ENCODE measurements at places on chromosomes 13 and 19.

- DNase-seq = no peak
These were observed 280.0 kb downstream of the SHISA2 start for GRCh38 chr13:25771641-25772478.

DNA sequence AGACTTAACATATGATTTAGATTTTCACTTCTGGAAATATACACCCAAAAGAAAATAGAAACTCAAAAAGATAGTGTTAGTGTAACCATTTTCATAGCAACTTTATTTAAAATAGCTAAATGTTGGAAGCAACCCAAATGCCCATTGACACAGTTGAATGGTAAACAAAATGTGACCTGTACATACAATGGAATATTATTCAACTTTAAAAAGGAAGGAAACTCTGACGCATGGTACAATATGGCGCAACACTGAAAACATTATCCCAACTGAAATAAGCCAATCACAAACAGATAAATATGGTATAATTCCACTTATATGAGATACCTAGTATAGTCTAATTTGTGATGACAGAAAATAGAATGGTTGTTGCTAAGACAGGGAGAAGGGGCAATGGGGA, 1456.1 kb upstream of the MIR17HG start:
- no peak for DNase-seq

- DNase-seq = no peak
These were observed 8.5 kb upstream of the EEF1AKMT1 start for GRCh38 chr13:20782116-20782708.

DNA sequence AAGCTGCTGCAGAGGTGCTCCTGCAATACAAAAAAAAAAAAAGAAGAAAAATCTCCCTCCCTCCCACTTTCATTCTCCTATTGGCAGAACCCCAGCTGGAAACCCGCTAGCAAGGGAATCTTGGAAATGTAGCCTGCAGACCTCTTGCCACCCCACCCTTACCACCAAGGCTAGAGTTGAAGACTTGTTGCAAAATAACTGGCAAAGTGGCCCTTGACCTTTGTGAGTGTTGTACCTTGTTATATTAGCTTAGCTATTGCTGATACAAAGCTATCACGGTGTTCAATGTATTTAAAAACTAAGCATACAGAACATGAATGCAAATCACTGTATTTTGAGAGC, 57.5 kb upstream of the KCTD4 start:
- DNase-seq = no peak

DNA sequence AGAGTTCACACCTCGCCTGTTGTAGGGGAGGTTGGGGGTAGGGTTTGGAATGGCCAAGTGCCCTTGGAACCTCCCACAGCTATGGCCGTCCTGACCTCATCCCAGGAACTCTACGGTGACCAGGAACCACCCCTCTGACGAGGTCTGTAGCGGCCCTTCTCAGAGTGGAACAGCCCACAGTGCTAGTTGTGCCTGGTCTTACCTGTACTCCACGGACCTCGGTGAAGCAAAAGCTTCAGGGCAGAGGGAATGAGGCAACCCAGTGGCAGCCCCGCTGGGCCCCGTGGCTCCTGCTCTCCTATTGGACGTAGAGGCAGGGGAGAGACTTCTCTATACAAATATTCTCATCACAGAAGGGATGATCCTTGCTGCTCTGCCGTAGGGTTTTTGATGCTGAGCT, 7.1 kb downstream of the TSSK6 start:
- DNase-seq = no peak

DNA sequence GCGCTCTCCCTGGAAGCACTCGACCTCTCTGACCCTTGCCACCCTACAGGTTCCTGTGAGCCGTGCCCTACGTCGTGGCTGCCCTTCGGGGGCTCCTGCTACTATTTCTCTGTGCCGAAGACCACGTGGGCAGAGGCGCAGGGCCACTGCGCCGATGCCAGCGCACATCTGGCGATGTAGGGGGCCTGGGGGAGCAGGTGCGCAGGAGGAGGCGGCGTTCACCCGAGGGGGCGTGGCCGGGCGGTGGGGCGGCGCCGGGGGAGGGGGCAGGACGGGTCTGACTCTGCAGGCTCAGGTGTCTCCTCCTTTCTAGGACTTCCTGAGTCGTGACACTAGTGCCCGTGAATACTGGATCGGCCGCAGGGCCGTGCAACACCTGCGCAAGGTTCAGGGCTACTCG, 26.4 kb downstream of the CLEC4M start:
- DNase-seq = no peak

- DNase-seq = no peak
These were observed 18.9 kb downstream of the VASP start for GRCh38 chr19:45526143-45526542.
